ENCODE measurements at places on chromosomes 16 and 17.

GRCh38 chr16:76910931-76911330, 280.1 kb upstream of the MON1B start:
- no peak for DNase-seq

DNA sequence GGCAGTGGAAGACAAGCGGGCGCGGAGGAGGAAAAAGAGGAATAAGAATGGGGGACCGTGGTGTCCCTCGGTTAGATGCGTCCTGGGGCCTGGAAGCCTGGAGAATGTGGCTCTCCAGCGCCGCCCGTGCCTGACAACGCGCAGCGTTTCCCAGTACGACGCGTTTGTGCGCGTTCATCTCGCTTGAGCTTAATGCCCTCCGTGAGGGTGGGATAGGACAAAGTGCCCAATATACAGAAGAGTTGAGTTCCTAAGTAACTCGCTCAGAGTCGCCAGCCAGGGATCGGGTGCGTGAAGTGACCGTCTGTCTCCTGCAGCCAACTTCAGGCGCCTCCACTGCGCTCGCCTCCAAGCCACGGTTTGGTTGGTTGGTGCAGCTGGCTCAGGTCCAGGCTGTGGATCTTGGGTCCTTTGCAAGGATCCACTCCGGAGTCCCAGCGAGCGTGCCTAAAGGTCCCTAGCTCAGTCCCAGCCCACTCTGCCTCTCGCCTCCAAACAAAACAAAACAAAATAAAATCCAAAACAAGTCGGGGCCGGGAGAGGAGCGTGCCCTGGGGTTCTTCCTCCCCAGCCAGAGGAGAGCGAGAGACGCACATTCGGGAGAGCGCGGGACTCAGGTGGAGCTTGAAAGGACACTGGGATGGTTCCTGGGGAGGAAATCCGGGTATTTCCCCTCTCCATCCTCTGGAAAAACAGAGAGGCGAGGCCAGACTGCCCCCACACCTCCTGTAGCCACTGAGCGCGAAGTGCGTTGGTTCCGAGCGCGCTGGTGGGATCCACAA, 974 bp downstream of the GALR2 start:
- no peak for DNase-seq

DNA sequence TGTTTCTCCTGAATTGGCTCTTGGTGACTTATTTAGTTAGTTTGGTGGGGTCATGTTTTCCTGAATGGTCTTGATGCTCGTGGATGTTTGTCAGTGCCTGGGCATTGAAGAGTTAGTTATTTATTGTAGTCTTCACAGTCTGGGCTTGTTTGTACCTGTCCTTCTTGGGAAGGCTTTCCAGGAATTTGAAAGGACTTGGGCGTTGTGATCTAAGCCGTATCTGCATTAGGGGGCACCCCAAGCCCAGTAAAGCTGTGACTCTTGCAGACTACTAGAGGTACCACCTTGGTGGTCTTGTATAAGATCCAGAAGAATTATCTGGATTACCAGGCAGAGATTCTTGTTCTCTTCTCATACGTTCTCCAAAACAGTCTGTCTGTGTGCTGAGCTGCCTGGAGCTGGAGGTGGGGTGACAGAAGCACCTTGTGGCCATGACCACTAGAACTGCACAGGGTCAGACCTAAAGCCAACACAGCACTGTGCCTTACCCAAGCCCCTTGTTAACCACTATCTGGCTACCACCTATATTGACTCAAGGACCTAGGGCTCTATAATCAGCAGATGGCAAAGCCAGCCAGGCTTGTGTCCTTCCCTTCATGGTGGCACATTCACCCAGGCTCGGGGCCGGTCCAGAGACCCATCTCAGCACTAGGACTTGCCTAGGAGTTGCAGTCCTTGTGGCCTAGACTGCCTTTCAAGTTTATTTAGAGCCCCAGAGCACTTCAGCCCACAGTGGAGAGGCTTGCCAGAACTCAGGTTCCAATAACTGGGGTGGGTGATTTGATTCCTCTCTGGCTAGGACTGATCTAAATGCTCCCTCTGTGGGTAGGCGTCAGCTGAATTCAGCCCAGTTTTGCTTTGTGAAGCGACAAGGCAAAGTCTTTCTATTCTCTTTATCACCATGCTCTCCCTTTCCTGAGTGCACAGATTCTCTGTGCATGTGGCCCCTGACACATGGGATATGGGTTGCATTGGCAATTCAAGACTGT, 11.0 kb downstream of the RNF135 start:
- no peak for DNase-seq

- no peak for DNase-seq
These were observed 240.7 kb downstream of the MAP2K6 start for GRCh38 chr17:69654981-69655855.

Data from GM13977 (cell line).